Islet precursor cell (in vitro differentiated cells): ENCODE measurements at places on chromosomes 5 and 9.

- no peak for DNase-seq
These were observed 197.8 kb upstream of the NREP start for GRCh38 chr5:111954516-111955395.

DNA sequence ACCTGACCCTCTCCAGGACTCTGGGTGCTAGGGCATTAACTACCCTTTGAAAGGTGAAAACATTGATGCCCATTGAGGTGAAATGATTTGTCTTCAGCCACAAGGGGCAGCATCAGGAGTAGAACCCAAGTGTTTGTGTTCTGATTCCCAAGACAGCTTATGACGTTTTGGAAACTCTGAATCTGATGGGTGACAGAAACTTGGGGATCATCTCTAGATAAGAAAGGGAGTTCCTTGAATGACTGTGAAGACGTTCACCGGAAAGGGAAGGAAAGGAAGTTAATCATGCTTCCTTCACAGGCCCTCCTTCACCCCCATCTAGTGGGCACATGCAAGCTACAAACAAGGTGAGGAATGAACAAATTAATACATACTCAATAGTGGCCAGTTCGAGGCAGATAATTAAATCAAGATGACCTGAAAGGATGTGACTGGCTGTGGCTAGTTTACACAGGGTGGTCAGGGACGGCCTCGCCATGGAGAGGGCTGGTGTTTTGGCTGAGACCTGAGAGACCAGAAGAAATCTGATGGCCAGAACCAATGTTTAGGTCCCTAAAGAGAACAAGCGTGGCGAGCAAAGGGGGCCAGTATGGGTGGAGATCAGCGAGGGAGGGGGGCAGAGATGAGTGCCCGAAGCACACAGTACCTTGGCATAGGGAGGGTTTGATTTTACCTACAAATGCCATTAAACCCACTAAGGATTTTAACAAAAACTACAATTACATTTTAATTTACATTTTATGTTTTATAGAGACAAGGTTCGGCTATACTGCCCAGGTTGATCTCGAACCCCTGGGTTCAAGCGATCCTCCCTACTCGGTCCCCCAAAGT lies 937 bp upstream of the SLC26A2 start:
- DNase-seq: peak; percentile 49

GRCh38 chr9:134272302-134273023 lies 53.8 kb upstream of the RXRA start:
- no peak for DNase-seq

- no peak for DNase-seq
These were observed 62.8 kb upstream of the SUB1 start for GRCh38 chr5:32522429-32523143.

DNA sequence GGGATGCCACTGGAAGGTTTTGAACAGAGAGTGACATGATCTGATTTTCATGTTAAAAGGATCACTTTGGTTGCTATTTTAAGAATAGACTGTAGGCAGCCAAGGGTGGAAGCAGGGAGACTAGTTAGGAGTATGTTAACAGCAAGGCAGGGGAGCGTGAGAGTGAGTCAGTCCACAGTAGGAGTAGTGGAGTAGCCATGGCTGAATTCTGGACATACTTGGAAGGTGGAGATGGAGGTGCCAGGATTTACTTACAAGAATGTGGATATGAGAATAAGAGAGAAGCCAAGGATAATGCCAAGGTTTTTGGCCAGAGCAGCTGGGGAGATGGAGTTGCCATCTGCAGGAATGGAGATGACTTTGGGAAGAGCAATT lies 118.8 kb downstream of the GALNT10 start:
- DNase-seq: peak; percentile 62

GRCh38 chr5:83035373-83036100 lies 41.7 kb downstream of the TMEM167A start:
- no peak for DNase-seq

- DNase-seq: no peak
These were observed 2.8 kb downstream of the NR3C1 start for GRCh38 chr5:143400541-143401226.

GRCh38 chr9:36765468-36766341 lies 193.0 kb downstream of the MELK start:
- DNase-seq: peak; percentile 79

- peak; percentile 68 for DNase-seq
These were observed at the start of gene ST6GALNAC6 for GRCh38 chr9:127899128-127899943. Gene ST6GALNAC6 (minus strand): TSS chr9:127899603. CDS start chr9:127897981, 1,622 bp downstream.

DNA sequence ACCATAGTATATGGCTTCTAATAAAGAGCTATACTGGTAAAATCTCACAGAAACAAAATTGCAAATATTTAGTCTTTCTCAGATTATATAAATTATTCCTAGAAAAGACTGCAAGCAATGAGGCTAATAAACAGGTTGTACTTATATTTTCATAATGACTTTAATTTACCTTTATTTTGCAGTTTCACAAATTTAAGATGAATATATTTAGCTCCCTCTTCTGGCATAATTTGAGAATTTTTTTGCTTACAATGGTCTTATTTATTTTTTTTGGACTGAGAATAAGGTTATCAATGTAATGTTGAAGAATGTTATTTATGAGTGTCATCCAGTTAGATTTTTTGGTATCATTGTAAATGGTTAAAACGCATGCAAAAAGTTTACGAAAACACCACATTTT lies 56.7 kb downstream of the PIK3R1 start:
- no peak for DNase-seq

DNA sequence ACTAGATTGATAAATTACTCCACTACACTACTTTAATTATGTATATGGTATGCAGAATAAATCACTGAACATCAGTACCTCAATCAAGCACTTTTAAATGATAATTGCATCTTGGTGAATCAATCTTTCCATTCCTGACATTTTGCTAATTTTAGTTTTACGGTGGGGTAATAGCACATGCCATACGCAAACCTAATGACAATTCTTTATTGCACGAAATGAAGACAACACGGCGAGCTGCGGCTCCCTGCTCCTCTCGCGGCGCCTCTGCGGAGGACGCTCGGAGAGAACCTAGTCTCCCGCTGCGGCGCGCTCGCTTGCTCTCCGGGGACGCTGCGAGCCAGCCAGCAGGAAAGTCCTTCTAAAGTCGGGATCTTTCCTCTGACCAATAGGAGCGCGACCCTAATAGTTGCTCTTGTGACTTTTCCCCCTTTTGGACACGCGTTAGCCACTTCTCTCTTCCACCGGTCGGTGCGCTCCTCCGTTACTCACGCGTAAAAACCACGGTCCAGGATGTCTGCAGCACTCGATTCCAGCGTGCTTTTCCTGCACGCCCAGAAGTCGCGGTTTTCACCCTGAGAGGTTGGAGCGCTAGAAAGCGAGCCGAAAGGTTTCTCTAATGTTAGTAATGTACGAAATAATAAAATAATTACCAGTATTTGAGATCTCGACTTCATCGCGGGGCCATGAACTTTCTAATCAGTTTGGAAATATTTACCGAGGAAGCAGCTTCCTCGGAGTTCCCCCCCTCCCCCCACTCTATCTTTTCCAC lies 1.0 kb upstream of the MEF2C start:
- peak; percentile 83 for DNase-seq

- DNase-seq: no peak
These were observed 17.3 kb downstream of the ALDH1A1 start for GRCh38 chr9:72935595-72935994.

DNA sequence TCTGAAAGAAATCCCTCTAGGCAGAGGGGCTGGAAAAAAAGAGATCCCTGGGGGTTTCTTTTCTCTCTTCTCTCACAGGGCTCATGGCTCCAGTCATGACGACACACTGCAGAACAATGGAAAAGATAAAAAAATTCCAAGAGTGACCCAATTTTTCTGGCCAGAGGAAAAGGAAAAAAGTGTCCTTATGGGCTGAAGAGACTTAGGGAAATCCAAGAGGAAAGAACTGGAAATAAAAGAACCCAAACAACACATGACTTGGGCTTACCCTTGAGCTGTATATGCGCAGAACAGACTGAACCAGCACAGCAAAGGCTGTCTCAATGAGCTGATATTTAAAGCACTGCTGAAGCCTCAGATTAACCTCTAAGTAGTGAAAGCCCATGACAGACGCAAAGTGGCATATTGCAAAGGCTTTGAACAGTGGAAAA lies 102.4 kb downstream of the SMIM23 start:
- DNase-seq: no peak

DNA sequence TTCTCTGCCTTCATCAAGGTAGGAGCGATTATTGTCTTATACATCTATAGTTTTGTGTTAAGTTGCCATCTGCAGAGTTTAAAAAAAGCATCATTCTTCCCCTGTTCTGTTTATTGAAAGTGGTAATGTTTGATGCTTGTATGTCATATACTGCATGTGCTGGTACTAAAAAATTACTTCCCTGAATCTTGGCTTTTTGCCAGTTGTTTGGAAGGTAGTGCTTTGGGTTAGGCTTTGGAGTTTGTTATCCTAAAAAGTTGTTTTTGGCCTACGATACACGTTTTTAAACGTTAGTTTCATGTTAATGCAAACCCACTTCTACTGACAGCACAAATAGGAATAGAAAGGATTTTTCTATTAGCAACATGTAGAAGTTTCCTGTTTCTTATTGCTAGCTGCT lies 158.3 kb downstream of the GIN1 start:
- DNase-seq: no peak

DNA sequence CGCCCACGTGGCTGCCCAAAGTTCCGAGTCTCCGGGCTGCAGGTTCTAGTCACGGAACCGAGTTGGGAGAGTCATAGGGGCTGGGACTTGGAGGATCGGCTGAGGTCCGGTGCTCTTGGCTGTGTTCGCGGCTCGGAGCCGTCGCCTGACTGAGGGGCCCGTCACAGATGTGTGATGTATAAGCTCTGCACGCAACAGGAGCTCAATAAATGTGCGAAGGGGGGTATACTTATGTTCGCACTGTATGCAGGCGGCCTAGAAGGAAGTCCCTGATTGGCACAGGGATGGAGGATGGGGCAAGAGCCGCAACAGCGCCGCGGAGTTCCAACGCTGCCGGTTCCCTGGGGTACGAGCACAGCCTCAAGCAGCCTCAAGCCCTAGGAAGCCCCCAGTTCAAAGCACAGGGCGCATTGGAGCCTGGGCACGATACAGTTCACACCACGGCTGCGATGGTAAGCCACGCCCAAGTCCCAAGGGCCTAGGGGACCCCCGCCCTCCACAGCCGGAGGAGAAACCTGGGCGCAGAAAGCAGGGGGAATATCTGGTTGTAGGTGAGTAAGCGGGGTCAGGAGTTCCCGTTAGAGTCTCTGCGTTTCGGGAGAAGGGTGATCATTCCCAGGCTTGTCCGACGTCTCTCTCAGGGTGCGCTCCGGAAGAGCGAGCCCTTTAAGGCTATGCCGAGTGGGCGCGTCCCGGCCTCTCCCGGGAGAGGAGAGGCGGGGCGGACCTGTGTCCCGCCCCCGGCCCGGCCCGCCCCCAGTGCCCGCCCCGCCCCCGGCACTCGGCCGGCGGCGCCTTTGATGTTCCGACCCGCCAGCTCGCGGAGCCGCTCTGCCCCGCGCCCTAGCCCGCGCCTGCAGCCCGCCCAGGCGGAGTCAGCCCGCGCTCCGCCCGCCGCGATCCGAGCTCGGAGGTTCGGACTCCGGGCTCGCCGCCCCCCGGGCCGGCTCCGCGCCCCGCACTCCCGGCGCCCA lies at the start of gene TCF7:
Gene TCF7, plus strand, starts transcription at position 780 of the 974 bp plus-strand sequence. CDS start 226 bp downstream, outside the sequence.
- peak; percentile 92 for DNase-seq

DNA sequence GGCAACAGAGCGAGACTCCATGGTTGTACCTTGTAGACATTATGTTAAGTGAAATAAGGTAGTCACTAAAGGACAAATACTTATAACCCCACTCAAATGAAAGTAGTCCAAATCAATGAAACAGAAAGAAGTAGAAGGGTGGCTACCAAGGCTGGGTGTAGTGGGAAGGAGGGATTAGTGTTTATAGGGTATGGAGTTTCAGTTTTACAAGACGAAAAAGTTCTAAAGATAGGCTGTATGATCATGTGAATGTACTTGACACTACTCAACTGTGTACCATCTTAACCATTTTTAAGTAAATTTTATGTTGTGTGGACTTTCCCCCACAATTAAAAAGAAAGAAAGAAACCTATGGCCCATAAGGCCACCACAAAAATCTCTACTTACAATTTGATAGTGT lies 32.2 kb downstream of the ALDH7A1 start:
- no peak for DNase-seq

DNA sequence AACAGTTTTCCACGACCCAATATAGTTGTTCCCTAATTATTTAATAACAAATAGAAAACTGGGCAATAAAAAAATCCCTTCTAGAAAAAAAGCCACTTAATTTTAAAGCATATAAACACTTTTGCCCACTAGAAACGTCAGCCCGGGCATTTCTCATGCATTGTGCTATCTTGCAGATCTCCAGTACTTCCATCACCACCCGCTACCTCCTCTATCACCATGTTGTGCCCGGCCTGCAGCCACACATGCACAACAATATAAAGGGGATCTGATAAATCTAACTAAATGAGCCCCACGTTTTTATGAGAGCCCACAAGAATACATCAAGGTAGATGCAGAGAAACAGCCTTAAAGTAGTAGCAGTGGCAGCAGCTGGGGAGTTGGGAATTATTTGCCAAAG lies 272.7 kb downstream of the MLLT3 start:
- no peak for DNase-seq

- DNase-seq: no peak
These were observed 32.9 kb downstream of the ROPN1L start for GRCh38 chr5:10474521-10475075.

DNA sequence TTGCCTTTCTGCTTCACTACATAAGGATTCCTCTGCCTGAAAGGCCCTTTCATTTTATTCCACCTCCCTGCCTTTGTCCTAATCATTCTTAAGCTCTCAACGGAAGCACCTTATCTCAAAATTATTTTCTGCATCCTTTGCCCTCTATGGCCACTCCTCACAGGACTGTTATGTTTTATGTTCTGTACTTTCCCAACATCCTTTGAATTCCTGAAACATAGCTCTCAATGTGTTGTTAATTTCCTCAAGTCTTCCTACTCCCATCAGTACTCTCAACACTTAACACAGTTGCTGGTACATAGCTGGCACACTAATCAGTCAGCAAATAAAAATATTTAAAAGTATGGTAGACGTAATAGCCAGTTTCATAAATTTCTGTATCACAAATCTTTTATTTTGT lies 193.0 kb downstream of the RFX3 start:
- DNase-seq: no peak

DNA sequence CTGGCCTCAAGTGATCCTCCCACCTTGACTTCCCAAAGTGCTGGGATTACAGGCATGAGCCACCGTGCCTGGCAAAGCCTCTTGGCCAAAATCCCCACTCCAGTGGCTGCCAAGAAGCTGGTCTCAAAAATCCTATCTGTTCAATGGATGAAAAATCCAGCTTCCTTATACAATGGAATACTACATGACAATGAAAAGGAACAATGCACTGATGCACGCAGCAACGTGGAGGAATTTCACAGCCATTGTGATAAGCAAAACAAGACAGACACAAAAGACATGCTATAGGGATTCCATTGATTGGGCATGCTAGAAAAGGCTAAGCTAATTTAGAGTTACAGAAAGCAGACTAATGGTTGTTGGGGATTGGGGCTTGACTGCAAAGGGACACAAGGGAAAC lies 13.1 kb upstream of the SFXN1 start:
- DNase-seq: peak; percentile 0

- peak; percentile 56 for DNase-seq
These were observed 1548.6 kb downstream of the EFNA5 start for GRCh38 chr5:106121972-106122605.

- DNase-seq: peak; percentile 95
These were observed 523.5 kb upstream of the CLINT1 start for GRCh38 chr5:158382473-158382872.

- no peak for DNase-seq
These were observed 38.8 kb downstream of the CWC27 start for GRCh38 chr5:64807520-64807919.
